ENCODE measurements at places on chromosomes 5 and 9.

GRCh38 chr5:34749431-34749873, 89.5 kb upstream of the TTC23L start:
- DNase-seq: no peak

DNA sequence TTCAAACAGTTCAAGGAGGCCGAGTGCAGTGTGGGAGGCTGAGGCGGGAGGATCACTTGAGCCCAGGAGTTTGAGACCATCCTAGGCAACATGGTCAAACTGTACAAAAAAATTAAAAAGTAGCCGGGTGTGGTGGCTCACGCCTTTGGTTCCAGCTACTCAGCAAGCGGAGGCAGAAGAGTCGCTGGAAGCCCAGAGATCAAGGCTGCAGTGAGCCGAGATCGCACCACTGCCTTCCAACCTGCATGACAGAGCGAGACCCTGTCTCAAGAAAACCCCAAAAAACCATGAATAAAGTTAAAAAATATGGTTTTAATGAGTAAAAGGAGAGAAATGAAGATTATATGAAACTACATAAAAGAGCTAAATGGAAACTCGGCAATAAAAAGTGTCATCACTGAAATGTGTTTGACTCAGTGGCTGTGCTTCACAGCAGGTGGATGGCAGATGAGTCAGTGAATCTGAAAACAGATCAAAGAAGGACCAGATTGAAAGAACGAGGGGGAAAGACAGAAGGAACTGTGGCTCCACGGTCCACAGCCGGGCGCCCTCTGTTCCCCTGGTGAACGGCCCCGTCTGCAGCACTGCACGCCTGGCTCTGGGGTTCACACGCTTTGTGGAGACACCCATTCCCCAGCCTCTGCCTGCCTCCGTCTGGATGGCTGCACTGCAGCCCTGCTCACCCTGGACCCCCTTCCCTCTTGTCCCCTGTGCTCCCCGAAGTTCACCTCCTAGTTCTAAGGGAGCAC, 25.1 kb downstream of the EXD3 start:
- no peak for DNase-seq

DNA sequence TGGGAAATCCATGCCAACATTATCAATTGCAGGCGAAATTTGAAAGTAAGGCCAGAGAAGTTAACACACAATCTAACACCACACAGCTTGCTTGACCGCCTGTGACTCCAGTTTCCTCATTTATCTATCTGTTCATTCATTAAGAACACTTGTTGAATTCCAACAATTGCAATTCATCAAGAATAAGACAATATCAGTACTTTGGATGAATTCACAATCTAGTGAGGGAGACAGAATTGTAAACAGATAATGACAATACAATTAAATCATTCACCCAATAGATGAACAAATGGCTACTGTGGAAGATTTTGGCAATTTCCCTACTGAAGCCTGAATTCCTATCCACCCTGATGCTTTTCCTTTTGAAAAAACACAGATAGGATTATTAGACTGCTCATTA, 181.6 kb downstream of the TRIM36 start:
- DNase-seq: no peak

- DNase-seq: no peak
These were observed 2.0 kb downstream of the FCHSD1 start for GRCh38 chr5:141649056-141649688.

DNA sequence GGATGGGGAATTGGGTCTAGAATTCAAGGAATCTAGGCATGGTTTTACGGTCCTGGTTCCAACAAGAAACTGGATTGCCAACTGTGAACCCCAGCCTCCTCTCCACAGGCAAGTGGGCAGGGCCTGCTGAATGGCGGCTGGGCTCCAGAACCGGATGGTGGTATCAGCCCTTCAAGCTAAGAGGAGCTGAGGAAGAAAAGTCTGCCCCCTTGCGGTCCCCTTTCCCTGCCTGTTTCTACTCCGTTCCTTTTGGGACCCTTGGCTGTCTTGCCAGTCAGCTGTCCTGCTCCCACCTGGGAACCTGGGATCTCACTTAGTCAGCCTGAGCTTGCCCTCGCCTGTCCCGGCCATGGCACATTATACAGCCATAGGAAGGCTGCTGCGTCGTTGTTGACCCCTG, 234.4 kb upstream of the DAPK1 start:
- DNase-seq: no peak
